ENCODE measurements at places on chromosomes 3 and 15.

GRCh38 chr3:127597020-127597771 is 1.0 kb upstream of the MCM2 start:
- DNase-seq = no peak

DNA sequence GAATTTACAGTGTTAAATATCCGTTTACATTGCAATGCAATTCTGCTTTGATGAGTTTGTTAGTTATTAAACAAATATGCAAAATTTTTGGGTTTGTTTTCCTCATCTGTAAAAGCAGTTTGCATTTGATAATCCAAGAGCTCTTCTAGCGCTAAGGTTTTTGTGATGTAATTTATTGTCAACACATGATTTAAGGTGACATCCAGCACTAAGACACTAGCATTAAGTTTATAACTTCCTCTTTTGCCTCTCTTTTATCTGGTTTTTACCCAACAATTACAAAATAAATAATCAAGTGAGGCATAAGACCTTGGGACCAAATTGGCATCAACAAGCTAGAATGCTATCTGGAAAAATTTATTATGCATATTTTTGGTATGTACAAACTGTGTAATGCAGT is 969 bp upstream of the DNAJC19 start:
- no peak for DNase-seq

GRCh38 chr15:42100021-42100800 is 5.8 kb upstream of the PLA2G4D start:
- no peak for DNase-seq

DNA sequence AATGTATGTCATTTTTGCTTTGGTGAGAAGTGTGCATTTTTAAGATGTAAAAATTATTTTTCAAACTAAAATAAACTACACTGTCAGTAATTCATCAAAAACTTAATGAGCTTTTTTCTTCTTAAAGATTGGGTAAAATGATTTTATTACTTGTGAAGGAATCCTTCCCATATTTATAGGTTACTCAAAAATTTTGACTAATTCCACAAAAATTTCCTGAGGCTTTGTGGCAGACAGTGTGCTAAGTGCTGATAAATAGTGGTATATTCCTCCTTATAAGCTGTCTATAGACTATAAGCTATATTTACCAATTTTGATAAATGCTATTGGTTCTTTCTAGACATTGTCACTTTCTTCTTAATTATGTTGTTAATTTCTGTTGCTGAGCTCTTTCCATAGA is 284.5 kb upstream of the SEMA6D start:
- no peak for DNase-seq

- no peak for DNase-seq
These were observed 463.3 kb upstream of the CBLB start for GRCh38 chr3:106332129-106332528.
